ENCODE measurements at places on chromosomes 5 and 9.

DNA sequence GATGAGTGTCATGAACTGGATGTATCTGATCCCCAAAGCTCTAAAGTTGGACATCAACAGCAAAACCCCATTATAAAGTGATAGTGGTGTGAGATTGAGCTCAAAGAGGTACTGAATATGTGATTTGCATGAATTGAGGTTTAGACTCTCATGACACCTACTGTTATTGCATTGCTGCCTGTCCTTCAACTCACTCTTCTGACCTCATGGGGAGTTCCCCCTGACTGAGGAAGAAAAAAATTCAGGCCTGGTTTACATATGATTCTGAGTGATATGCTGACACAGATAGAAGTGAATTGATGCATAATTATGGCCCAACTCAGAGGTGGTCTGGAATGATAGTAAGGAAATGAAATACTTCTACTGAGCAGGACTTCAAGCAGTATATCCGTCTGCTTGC lies 76.2 kb upstream of the CHD1 start:
- DNase-seq, result no peak

GRCh38 chr5:170427672-170428236 lies 38.6 kb upstream of the KCNMB1 start:
- DNase-seq, result no peak

- DNase-seq, result peak; percentile 71
These were observed 796 bp downstream of the LNPEP start for GRCh38 chr5:96936431-96937320.

GRCh38 chr5:68252673-68253623 lies 37.4 kb downstream of the PIK3R1 start:
- DNase-seq, result no peak

GRCh38 chr5:32779754-32780415 lies 68.8 kb downstream of the NPR3 start:
- DNase-seq, result no peak

GRCh38 chr5:883475-884181 lies 9.0 kb downstream of the BRD9 start:
- no peak for DNase-seq

DNA sequence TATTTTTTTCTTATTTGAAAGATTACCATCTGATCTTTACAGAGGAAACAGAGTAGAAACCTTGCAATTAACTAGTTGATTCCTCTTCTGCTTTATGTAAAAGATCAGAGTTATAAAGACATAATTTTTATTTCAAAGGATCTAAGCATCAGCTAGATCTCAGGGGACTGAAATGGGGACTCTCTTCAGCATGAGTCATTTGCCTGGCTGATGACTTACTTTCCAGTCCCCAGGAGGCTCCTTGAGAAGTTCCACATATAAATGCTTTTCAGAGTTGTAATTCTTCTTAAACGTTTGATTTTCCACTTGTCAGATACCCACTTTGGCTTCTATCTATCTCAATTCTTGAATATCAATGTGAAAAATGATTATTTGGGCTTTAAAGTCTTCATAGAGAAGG lies 389.4 kb downstream of the RAB3C start:
- DNase-seq, result no peak

DNA sequence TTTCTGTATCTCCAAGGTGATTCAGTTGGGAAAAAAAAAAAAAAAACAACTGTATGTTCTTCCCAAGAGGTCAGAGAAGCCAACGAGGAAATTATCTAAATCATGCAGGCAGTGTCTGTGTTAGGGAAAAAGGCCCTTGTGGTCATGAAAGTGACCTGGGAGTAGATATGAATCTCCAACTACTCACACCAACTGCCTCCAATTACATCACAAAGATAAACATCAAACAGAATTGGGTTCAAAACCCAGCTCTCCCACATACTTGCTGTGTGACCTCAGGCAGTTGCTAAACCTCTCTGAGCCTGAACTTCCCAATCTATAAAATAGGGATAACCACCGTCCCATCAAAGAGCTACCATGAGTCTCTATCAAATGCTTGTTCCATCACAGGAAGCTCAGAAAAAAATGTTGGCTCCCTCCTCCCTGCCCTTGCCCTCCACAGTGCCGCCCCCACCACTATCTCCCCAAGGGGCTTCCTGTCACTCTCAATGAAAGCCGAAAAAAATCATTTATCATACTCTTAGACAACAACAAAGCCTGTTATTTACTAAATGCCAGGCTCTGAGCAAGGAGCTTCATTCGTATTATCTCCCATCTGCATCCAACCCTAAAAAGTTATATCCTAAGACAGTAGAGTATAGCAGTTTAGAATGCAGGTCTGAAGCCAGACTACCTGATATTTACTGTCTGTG lies 42.9 kb downstream of the CDK5RAP2 start:
- no peak for DNase-seq
